Stimulated activated CD4-positive, alpha-beta T cell treated with anti-CD3 and anti-CD28 coated beads, Interleukin-1b, Interleukin-23, amount 100 ng/mL, for 48 hours (primary cell): ENCODE measurements at places on chromosomes 2 and 18.

DNA sequence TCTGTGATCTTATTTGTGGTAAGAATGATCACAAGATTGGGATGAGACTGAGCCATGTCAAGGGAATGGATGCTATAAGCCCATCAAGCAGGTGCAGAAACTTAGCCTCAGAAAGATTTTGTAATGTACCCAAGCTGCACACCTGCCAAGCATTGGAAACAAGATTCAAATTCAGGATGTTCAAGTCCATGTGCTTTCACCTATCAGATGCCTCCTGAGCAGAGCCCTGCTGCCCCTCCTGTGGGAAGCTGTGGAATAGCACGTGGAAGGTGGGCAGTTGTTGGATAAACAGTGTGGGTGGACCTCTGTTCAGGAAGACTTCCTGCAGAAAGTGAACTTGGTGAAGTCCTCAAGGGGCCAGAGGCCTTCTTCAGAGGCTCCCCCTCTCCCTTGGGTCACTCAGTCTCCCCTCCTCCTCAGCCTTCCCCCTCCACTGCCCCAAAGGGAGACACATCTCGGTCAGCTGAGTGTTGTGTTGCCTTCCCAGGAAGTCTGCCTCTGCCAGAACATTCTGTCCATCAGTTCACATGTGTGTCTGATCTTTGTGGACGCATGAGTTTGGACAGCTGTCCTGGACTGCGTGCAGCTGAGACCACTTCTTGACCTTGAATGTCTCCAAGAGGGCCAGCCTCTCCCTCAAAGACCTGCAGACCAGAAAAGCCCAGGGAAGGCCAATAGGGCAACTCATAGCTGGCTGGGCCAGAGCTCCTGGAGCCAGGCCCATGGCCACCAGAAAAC lies 186.1 kb downstream of the INHBB start:
- no peak for DNase-seq

DNA sequence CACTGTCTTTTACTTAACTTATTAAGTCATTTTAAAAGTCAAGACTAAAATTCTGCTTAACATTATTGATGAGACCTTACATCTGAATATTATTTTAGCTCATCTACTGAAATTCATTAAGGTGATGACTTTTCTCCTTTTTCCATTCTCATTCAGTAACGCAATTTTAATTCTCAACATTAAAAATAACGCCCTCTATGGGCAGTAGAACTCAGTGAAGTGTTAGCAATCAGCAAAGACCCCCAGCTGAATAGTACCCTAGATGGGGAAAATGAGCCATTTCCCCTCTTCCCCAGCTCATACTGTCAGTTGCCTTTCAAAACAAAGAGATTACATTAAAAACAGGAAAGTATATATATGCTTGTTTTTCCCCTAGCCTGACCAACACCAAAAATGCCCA lies 203.3 kb downstream of the NR4A2 start:
- DNase-seq = no peak

- DNase-seq = no peak
These were observed 275.8 kb downstream of the LNPK start for GRCh38 chr2:175726223-175726622.

DNA sequence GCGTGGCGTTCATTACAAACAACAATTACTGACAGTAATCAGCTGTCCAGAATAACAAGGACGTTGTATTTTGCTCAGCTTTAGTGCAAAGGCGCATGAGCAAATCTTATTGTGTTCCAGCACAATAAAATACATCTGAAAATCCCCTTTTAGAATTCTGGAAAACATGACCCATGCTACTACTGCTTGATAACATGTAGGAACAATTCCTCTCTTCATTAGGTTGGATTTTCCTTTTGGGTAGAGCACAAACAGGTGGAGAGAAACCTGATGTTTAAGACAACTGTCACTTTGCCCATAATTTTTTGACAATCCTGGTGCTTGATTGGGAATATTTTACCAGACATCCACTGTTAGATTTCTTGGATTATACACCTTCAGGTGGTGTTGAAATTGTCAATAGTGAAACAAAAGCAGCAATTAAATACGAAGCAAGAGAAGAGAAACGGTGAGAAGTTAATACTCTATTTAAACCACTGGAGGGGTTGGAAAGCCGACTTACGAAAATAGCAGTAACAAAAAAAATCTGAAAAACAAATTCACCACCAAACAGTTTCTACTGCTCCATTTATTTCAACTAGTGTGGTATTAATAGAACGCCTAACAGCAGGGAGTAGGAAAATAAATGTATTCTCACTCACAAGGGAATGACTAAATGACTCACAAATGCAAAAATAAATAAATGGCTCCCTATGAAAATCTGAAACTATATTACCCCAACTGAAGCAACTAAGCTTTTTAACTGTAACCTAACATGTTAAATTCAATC lies 102.7 kb downstream of the CPO start:
- DNase-seq = no peak

DNA sequence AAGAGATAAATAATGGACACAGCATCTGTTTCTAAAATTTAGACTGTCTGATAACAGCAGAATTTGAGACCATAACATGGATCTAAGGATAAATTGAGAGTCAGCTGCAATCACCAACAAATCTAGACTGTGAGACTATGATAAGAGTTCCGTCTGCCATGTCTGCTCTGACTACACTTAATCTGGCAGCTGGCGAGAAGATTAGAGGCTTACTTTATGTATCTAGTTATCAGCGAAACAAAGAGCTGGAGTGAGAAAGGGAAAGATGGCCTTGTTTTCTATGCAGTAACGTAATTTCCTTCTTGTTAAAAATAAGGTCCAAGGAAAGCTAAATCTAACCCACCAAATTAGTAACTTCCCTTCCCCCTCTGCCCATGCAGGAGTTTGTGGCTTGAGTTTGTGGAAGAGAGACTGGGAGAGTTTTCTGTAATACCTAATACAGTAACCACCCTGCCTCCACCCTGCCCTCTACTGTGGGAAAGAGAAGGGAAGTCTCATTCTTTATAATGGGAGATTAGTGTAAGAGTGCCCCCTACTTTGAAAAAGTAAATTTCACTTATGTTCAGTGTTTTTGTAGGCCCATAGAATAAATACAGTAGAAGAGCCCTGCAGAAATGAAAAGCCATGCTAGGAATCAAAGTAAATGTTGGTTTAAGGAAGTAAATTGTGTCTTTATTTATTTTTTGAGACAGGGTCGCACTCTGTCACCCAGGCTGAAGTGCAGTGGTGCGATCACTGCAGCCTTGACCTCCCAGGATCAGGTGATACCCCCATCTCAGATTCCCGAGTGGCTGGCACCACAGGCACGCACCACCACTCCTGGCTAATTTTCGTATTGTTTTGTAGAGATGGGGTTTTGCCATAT lies 27.5 kb downstream of the EML4 start:
- DNase-seq = no peak

- DNase-seq = no peak
These were observed 38.2 kb upstream of the MGAT4A start for GRCh38 chr2:98769114-98769476.

DNA sequence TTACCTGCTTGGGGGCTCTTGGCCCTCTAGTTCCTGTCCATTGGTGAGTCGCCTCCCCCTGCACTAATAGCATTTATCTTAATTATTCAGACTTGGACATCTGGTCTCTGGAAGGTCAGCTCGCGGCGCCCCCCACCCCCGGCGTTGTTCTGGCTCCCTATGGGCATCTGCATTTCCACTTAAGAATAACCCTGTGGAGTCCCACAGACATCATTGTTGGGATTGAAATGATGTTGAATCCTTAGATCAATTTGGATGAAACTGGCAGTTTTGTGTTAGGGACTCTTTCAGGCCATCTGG lies 313.8 kb upstream of the HS6ST1 start:
- DNase-seq = no peak

- DNase-seq = no peak
These were observed 51.0 kb downstream of the FARSB start for GRCh38 chr2:222604749-222605515.

DNA sequence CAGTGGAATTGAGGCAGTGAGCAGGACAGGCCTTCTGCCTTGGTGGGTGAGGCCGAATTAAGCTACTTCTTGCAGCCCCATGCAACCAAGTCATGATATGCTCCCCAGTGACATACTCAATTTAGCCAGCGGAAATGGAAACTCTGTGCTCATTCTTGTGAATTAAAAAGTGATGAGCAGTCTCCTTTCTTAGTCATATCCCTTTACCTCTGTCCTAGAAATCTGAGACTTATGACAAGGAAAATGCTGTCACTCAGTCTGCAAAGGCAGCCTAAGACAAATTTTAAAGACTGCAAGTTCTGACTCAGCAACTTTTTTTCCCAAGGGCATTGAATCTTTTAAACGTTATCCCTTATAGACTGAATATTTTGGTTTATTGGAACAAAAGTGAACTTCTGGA lies 218.2 kb downstream of the SH3BP4 start:
- DNase-seq = no peak

- no peak for DNase-seq
These were observed 46.3 kb downstream of the TCF7L1 start for GRCh38 chr2:85179541-85179940.

GRCh38 chr18:45111502-45111848 lies 430.8 kb downstream of the SETBP1 start:
- DNase-seq = no peak
